ENCODE measurements at places on chromosomes 12 and 14.

DNA sequence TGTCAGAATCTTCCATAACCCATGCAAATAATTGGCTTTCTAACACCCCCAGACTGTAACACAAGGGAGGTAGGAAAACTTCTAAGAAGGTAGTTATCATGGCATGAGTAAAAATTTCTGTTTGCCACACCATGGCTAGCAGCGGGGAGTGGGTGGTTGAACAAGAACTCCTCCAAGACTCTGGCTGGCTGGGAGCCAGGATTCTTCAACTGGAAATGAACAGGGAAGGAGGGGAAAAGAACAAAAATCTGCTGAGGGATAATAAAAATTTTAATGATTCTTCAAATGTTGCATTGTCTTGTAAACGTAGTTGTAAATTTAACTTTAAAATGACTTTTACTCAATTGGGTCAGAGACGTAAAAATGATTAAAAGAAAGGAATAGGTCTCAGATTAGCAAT lies 78.9 kb downstream of the AKAP6 start:
- DNase-seq: no peak

- no peak for DNase-seq
Measured at GRCh38 chr12:96223411-96224218, 29.4 kb downstream of the ELK3 start.

DNA sequence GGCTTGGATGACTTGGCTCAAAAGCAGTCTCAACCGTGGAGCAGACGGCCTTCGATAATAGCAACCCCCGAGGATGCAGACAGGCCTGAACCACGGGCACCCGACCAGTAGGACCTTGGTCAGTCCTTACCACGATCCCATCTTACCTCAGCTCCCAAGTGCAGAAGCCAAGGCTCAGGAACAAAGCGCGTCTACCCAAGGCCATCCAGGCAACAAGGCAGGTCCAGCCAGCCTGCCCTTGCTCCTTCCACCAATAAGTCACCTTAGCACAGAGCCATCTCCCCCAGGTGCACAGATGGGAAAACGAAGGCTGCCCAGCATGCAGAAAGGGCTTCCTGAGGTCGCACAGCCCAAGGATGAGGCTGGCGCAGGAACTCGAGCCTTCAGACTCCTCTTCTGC lies 77.3 kb downstream of the BCL11B start:
- DNase-seq: no peak

DNA sequence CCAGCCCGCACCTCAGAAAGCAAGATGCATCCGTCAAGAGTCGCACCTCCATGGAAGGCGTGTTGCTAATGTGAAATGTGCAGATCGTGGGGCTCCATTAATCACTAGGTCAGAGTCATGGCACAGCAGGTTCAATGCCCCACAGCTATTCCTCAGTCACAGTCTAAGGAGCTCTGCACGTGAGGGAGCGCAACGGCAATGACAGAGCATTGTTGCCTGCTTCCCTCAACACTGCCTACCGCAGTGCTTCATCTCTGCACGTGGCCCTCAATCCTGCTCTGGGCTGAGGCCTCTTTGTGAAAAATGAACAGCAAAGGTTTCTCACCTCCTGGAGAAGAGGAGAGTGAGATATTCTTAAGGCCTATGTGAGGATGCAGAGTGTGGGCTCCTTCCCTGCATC lies 995.2 kb upstream of the TMEM132C start:
- no peak for DNase-seq

DNA sequence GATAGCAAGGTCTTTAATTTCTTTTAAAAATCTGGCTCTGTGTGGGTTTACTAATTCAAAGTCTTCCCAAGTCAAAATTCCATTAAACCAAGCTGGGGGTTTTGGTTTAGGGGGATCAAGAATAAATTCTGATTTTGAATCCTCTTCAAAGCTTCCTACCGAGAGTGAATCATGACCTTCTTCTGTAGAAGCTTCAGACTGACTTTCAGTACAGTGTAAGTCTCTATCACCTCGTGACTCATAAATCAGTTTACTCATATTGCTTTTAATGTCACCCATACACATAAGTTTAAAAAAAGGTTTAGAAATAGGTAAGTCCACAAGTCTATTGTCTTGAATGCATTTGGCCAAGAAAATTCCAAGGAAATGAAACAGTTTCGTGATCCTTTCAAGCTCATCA lies 80.6 kb upstream of the STRN3 start:
- no peak for DNase-seq

All from right lung (tissue), 10 donors.